ENCODE measurements at places on chromosomes 5 and 9. TPM values are rescaled to one million over a fixed set of nuclear protein-coding genes. Genes with fewer than 3 reads are reported as not detected.

Gene DBH
- total RNA-seq: not detected

Gene IL9
- total RNA-seq: not detected

Gene TCF7
- total RNA-seq: 0.11 TPM

Gene FAXDC2
- total RNA-seq: 15.5 TPM

Gene DENND1A
- total RNA-seq: 6.8 TPM

Gene TNC
- 0.09 TPM for total RNA-seq

Gene STING1
- 33.7 TPM for total RNA-seq

Gene MEIKIN
- not detected for total RNA-seq

Gene IGFBPL1
- total RNA-seq: not detected

Gene RMI1
- 6.7 TPM for total RNA-seq

Gene SLC46A2
- not detected for total RNA-seq

Gene DDX4
- not detected for total RNA-seq

Gene ANKRD18A
- not detected for total RNA-seq

Gene RAD23B
- 79.5 TPM for total RNA-seq

Gene HINT1
- 287 TPM for total RNA-seq

Gene TMEM215
- not detected for total RNA-seq

Gene PCDHGC4
- 0.65 TPM for total RNA-seq

Gene LHX6
- total RNA-seq: 0.09 TPM

Gene PCDHGA6
- total RNA-seq: 2.4 TPM

Gene CER1
- total RNA-seq: not detected

Gene SARDH
- 0.11 TPM for total RNA-seq

Gene TYRP1
- total RNA-seq: 0.09 TPM

Gene TRPM6
- total RNA-seq: 0.09 TPM

Gene UGT3A2
- not detected for total RNA-seq

Gene RORB
- not detected for total RNA-seq

Gene MACIR
- 4.8 TPM for total RNA-seq

Gene LCN9
- total RNA-seq: not detected

Gene NTNG2
- 0.60 TPM for total RNA-seq

Gene NRARP
- 23.0 TPM for total RNA-seq

Gene MEGF9
- total RNA-seq: 5.1 TPM

Gene ADGRD2
- not detected for total RNA-seq

Gene PARP8
- total RNA-seq: 0.77 TPM

Gene TIMD4
- not detected for total RNA-seq

Gene ZNF618
- total RNA-seq: 6.7 TPM

Gene ACTBL2
- total RNA-seq: under 0.01 TPM

Gene SLC31A2
- total RNA-seq: 4.5 TPM

Gene SOX30
- total RNA-seq: not detected

Gene CDC25C
- total RNA-seq: 1.4 TPM

Gene MARVELD2
- total RNA-seq: 1.3 TPM

Gene PCDHB11
- 0.43 TPM for total RNA-seq

Gene SLC4A9
- not detected for total RNA-seq

Gene PKD2L2
- total RNA-seq: not detected

Data from dermis lymphatic vessel endothelial cell (primary cell).